Mesothelial cell of epicardium (in vitro differentiated cells): ENCODE measurements at places on chromosomes 11 and 22.
A peak's percentile ranks its signal among the peaks of the same experiment; 100 is the strongest.

DNA sequence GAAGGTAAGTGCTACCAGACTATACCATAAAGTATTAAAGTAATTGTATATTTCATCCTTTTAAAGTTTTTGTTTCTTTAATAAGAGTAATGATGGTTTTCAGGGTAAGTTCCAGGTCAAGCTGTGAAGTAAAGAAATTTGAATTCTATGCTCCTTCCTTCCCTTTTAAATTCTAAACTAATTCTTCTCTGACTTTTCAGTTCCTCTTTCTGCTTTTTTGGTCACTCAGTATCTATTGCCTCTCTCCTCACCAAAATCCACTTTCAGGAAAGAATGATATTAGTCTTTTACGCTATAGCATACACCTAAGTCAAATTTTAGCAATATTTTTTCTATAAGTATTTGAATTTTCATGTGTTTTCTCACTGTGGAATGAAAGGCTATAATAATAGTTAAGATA lies 8.2 kb downstream of the MMP8 start:
- DNase-seq: no peak

DNA sequence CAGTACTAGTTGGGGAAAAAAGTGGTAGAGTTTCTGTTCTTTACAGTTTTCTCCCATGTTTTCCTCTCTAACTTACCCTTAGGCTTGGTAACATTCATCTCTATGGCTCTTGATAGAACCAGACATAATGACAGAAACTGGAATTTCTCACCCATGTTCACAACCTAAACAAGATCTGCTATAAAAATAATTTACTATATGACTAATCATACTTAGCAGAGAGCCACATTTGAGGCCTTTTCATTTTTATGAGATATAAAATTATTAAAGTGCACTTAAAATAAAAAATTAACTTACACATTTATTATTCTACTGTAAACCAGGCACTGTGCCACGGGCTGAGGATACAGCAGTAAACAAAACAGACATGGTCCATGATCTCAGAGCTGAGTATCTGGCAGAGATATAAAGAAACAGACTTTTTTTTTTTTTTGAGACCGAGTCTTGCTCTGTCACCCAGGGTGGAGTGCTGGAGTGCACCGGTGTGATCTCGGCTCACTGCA lies 98.1 kb downstream of the GAB2 start:
- DNase-seq: no peak

DNA sequence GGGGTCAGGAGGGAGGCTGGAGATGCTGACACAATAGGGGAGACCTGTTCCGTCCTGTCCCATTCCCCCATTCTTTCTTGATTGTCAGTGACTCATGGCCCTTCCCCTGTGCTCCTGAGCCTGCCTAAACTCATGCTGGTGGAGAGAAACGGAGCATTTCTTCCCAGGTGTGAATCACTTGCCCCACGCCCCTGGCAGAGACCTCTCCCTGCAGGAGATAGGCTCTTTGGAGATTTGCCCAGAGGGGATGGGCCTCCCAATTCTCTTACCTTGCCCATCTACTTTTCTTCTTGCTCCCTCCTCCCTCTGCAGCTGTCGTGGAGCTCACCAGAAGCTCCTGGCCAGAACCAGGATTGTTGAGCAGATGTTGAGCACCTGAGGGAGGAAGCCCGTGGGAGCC lies 121.9 kb upstream of the OR9Q1 start:
- no peak for DNase-seq

DNA sequence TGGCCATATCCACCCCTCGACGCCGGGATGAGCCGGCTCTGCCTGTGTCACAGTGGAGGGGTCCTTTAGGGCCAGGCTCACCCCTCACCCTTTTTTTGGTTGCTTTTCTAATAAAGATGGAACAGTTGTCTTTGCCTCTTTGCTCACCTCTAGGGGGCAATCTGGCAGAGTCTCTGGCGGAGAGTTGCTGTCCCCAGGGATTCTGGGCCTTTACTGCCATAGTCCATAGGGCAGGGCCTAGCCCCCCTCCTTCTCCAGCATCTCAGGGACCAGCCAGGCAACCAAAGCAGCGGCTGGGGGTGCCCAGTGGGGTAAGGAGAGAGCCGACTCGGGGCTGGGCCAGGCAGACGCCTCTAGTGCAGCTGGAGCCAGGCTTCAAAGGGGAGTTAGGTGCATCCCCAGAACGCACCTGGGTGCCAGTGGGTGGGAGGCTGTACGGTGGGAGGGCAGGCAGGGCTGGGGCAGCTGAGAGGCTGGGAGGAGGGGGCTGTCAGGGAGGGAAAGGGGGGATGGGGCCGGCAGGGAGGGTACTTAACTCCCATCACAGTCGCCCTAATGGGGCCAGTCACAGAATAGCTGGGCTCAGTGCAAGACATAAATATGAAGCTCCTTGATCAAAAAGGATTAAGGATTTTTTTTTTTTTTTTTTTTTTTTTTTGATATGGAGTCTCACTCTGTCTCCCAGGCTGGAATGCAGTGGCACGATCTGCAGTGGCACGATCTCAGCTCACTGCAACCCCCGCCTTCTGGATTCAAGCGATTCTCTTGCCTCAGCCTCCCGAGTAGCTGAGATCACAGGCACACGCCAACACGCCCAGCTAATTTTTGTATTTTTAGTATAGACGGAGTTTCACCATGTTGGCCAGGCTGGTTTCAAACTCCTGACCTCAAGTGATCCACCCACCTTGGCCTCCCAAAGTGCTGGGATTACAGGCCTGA lies 2.5 kb upstream of the SUSD2 start:
- DNase-seq: no peak

DNA sequence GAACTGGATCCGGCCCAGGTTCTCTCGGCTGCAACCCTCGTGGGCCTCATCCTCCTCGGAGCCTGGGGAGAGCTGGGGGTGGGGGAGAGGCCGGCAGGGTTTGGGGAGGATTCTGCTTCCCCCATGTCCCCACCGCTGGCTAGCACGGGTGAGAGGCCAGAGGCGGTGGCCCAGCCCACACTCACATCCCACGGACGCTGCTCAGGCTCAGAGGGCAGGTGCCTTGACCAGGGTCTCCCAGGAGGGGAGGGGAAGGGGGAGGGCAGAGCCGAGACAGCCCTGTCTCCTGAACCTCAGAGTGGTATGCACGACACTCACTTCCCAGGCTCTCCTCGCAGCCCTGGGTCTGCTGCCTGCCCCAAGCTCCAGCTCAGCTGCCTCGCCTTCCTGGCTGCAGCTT lies 19.6 kb downstream of the LRRC10B start:
- no peak for DNase-seq

GRCh38 chr11:120694726-120695125 lies 183.2 kb downstream of the GRIK4 start:
- DNase-seq: no peak

GRCh38 chr11:121358760-121359159 lies 66.2 kb downstream of the SC5D start:
- no peak for DNase-seq

- DNase-seq: peak; percentile 9
Measured at GRCh38 chr11:2122907-2123627, 16.1 kb downstream of the IGF2 start.

GRCh38 chr22:25566186-25566897 lies 1.9 kb downstream of the GRK3 start:
- DNase-seq: no peak

- DNase-seq: no peak
Measured at GRCh38 chr11:74689666-74690065, 41.6 kb downstream of the CHRDL2 start.

DNA sequence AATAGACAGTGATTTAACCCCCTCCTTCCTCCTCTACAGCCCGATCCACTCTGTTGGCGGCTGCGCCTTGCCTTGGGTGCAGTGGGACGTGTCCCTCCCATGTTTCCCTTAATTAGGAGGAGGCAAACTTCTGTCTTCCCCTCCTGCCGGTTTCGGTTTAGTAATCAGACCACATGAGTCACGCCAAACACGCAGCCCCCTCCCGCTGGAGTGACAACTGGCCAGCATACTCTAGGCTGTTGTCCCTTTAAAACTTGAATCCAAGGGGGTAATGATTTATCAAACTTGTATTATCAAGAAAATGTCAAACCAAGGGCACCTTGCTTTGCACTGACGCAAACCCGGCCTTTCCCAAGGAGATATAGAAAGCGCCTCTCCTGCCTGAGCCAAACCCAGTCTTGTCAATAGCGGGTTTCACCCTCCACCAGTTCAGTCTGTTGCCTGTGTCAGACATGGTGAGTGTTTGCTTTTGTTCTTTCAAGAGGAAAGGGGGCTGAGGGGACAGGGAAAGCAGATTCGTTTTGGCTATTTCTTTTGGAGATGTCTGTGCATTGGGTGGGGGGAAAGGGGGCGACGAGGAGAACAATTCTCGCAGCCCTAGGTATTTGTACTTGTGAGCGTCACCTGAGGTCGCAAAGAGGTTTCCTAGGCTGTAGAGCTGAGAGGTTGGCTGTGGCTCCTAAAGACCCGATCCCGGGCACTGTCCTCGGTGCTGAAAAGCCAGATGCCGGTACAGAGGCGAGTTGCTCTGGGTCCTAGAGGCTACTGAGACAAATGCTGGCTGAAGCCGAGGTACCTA lies at the start of gene SLC6A5:
Gene SLC6A5, plus strand, starts transcription at position 388 of the 799 bp plus-strand sequence. Its CDS starts 65 bp downstream, at position 453.
- DNase-seq: peak; percentile 45

GRCh38 chr11:5004424-5005274 lies 10.0 kb downstream of the OR51L1 start:
- DNase-seq: peak; percentile 54

DNA sequence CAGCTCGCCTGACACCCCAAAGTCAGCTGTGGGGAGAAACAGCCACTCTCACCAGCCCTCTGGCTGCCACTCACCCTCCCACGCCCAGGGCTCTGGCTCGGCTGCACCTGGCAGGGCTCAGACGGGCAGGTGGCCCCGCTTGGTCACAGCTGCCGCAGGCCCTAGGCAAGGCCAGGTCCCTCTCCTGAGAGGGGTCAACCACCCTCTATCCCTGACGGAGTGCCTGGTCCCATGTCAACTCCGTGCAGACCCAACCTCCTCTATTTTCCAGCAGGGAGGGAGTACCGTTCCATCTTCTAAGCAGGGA lies 1.9 kb downstream of the MAP4K2 start:
- DNase-seq: no peak

DNA sequence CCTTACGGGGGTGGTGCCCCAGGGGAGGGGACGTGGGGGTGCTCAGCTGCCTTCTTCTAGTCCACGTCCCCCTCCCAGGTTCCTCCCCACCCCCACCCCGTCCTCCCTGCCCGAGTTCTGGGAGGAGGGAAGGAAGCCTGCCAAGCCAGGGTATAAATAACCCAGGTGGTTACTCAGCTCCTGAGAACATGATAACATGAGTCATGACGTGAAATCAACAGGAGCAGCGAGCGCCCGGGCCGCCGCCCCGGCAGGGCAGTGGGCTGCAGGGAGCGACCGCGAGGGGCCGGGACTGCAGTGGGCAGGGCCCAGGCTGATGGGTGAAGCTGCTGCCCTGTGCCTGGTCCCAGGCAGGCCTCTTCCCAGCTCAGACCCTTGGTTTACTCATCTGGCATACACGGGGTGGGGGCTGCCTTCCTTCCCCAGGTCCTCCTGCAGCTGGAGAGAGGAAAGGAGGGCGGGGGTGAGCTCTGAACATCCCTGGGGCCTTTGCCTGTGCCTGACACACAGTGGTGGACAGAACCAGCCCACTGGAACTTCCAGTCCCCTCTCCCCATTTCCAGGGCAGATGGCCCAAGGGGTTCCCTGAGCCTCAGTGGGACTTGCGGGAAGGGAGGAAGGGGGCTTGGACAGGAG lies 8.8 kb upstream of the PDGFB start:
- DNase-seq: peak; percentile 64

GRCh38 chr11:62709247-62710000 lies 1.9 kb downstream of the GNG3 start:
- peak; percentile 92 for DNase-seq
